NT2/D1 (cell line): ENCODE measurements at places on chromosomes 13 and 19.

GRCh38 chr19:18924684-18925213 is 5.2 kb downstream of the DDX49 start:
- DNase-seq = no peak

DNA sequence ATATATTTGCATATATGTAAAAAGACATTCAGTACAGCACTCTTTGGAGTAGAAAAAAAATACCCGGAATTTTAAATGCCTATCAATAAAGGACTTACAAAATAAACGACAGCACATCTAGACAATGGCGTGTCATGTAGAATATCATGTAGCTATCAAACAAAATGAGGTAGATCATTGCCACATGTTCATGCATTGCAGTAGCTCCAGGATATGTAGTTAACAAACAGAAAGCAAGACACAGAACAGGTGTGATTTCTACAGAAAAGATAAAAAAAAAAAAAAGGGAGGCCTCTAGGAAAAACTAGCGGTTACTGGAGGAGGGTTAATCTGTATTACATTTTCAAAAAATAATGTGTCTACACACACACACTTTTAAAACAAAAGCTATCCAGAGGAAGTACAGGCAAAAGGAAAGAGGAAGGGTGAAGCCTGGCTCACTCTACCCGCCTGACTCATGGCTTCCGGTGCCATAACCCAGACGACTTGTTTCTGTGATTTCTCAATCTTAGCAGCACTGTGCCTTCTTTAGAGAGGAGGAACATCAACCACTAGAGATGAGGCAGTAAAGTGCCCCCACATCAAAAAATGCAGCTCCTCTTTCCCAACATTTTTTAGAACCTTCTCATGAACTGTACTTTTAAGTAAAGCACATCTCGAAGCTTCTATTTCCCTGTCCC is 6.9 kb downstream of the KCTD12 start:
- no peak for DNase-seq

DNA sequence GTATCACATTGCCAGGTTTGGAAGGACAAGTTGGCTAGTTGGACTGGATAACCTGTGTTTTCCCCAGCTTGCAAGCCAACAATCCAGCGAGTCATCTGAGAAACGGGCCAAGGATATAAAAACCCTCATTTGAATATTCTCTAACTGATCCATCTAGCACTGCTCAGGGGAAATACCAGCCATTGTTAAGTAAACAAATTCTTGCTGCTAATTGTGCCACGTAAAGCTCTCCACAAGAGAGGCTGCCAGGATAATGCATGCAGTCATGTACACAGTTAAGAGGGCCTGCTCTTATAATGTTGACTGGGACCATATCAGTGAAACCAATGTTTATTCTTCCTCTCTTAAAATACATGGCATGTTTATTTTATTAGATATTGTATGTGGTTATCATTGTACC is 663.2 kb upstream of the SGCG start:
- DNase-seq = peak; percentile 42

DNA sequence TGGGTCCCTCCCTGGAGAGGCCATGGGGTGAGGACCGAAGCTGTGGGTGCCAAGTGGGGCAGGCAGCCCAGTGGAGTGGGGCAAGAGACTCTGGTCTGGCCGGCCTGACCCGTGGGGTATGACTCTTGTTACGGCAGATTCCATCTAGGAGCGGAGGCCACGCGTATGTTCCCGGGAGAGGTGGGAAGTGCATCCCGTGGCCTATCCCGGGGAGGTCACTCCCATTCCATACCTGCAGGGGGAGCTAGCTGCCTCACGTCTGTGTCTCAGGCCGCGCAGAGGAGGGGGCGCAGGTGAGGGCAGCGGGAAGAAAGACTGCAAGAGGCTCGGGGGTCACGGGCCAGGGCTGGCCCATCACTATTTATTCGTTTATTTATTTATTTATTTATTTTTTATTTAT is 4.9 kb downstream of the CSNK1G2 start:
- DNase-seq = peak; percentile 51

- DNase-seq = no peak
Observed at GRCh38 chr19:756236-756635, 5.3 kb downstream of the MISP start.

DNA sequence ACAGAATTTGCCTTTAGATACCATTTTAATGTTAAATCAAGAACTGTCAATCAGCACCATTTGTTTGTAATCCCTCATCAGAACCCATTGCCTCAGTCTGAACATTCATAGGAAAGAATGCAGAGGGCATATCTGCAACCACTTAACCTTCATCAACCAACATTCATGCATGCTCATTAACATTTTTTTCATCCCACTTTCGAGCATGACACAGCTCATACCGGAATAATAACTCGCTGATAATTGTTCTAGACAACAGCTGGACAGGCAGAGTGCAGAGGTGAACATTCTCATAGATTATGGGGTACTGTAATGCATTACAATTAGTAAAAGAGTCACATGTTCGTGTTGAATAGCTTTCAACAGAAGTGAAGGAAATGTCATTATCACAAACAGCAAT is 216.8 kb downstream of the DIAPH3 start:
- DNase-seq = no peak

DNA sequence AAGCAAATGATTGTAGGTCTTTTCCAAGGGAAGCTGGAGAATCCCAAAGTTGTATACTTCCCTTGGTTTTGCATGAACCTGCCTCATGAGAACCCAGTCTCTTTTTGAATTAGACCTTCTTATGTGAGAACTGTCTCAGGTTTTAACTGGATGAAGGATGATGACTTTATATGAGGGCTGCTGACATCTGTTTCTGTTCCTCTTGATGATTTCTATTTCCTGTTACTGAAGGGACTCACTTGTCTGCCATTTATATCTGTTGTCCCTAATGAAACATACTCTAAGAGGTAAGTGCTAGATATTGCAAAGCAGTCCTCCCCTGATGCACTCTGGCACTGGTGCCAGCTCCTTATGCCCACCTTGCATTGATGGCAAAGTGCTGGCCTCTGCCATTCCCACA is 33.6 kb downstream of the ERICH4 start:
- DNase-seq = no peak

GRCh38 chr13:97460853-97461252 is 26.9 kb downstream of the RAP2A start:
- DNase-seq = no peak

- DNase-seq = no peak
Observed at GRCh38 chr19:7808108-7808507, 21.9 kb upstream of the EVI5L start.

DNA sequence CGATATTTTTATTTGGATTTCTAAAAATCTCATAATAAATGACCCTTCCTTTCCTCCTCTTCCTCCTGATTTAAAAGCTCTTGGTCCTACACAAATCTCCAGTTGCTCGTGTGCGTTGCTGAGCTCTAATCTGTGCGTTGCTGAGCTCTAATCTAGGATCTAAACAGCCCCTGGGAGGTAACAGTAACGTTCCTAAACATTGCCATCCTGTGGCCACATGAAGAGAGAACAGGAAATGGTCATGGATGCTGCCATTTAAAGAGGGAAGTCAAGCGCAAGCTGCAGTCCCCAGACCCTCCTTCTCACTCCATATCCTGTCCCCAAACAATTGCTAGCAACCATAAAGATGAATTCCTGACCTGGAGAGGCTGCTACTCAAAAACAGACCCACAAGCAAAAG is 170.8 kb downstream of the NUFIP1 start:
- DNase-seq = peak; percentile 20
